ENCODE measurements at places on chromosomes 11 and 22.

DNA sequence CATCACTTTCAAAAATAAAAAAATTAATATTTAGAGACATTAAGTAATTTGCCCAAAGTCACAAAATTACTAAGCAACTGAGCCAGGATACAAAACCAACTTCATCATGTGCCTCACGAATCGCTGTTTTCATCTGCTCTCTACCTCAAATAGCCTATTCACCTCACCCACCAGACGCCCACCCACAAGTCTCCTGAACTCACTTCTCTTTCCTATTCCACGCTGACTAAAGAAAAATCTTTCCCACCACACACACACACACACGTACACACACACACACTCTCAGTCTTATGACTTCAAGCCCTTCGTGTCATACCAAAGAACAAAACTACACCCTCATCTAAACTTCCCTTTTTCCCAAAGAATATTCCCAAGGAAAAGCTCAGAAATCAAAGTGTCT is 2.2 kb downstream of the OR8B12 start:
- DNase-seq: no peak

- DNase-seq: no peak
Measured at GRCh38 chr11:46838501-46838900, 7.6 kb downstream of the CKAP5 start.

- DNase-seq: no peak
Measured at GRCh38 chr11:95074792-95075563, 8.3 kb downstream of the SRSF8 start.

DNA sequence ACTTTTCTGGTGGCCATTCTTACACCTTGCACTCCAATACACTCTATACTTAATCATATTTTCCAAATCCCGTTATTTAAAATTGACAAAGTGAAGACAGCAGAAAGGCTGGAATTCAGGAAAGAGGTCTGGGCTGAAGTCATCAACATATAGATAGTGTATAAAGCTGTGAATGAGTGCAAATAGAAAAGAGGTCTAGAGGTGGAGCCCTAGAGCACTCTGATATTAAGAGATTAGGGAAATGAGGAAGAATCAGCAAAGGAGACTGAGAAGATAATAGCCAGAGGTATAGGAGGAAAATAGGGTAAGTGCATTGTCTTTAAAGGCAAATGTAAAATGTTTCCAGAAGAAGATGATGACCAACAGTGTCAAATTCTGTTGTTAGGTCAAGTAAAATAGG is 7.9 kb downstream of the CTR9 start:
- DNase-seq: no peak

DNA sequence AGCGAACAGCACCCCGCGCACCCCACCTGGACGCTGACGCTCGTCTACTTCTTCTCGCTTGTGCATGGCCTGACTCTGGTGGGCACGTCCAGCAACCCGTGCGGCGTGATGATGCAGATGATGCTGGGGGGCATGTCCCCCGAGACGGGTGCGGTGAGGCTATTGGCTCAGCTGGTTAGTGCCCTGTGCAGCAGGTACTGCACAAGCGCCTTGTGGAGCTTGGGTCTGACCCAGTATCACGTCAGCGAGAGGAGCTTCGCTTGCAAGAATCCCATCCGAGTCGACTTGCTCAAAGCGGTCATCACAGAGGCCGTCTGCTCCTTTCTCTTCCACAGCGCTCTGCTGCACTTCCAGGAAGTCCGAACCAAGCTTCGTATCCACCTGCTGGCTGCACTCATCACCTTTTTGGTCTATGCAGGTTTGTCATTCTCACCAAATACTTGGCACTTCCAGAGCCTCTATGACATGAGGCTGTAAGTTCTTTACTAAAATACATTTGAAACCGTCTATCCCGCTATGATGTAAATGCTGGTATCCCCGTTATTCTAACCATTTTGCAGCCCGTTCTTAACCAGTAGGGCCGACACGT is 535 bp downstream of the AQP11 start:
- no peak for DNase-seq

All from SHP77 treated with DMSO at 0.1 percent for 48 hours (cell line).